ENCODE measurements at places on chromosomes 3 and 15. TPM values are rescaled to one million over a fixed set of nuclear protein-coding genes. Genes with fewer than 3 reads are reported as not detected.

DNA sequence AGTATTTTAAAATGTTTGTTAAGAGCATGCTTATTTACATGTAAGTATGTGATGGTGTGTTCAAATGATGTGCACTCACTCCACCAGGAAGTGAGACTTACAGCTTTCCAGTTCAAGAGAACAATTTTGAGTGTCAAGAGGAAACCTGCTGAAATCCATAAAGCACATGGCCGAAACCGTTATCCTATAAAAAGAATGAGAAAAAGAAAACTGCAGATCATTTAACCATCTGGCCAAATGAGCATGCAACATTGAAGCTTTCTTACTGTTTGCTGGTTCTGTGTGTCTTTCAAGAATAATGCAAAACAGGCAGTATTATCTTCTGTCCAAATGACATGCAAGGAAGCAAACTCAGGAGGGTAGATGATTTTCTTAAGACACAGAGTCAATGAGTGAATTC, 26.3 kb downstream of the GABRR3 start:
- no peak for DNase-seq

DNA sequence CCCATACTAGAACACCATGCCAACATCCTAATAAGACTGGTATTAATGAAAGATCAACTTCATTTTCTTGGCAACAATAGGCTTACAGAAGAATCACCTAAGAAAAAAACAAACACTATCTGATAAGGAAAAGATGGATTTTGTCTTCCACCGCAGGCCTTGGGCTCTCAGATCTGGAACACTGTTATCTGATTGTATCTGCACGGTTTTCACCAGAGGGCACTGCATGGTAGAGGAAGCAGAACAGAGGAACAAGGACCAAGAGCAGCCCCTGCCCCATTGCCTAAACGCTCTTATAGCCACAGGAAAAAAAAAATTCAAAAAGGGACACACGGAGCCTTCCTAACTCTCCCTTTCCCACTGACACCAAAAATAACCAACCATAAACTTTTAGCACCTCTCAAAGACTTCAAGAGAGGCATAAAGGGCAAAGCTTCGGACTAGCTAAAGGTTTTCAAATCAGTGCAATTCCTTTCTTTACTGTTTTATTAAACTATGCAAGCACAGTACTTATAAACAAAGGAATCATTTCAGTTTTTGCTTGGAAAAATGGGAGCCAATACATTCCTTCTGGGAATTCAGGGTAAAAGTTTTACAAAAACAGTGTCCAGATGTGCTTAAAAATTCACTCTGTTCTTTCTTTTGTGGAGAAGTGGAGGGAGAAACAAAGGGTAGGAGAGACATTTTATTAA, 23.3 kb downstream of the IL17RD start:
- DNase-seq, result no peak

- DNase-seq, result no peak
These were observed 50.3 kb upstream of the CHRNB4 start for GRCh38 chr15:78691167-78691850.

GRCh38 chr3:12356996-12357395, 68.1 kb downstream of the PPARG start:
- DNase-seq, result peak; percentile 26

DNA sequence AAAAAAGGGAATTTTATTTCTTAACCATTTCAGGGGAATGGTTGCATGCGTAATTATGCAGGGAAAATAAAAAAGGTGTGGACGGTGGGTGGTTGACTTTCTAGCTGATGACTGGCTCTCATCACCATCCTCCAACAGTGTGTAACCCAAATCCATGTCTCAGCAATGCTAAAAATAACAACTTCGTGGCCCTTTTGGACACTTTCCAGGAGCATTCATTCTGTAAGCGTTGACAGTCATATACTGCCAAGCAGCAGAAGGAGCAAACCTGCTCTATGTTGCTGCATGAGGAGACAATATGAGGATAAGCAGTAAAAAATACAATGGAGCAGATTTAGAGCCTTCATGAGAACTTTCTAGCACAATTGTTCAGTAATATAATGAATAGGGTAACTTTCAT, 189.1 kb downstream of the ANXA2 start:
- peak; percentile 33 for DNase-seq

- DNase-seq, result peak; percentile 52
These were observed 40.9 kb downstream of the UACA start for GRCh38 chr15:70722266-70723121.

- peak; percentile 65 for DNase-seq
These were observed 14.3 kb downstream of the PPCDC start for GRCh38 chr15:75037685-75038084.

GRCh38 chr15:78810003-78810361, 1.3 kb downstream of the ADAMTS7 start:
- no peak for DNase-seq

The SPINT1 gene
- total RNA-seq, result 8.3 TPM
